ENCODE measurements at places on chromosomes 13 and 19. TPM values are rescaled to one million over a fixed set of nuclear protein-coding genes. Genes with fewer than 3 reads are reported as not detected.

Gene ANKRD27
- 31.5 TPM for total RNA-seq

Gene CEACAM20
- not detected for total RNA-seq

Gene POU2F2
- total RNA-seq: under 0.01 TPM

Gene IZUMO4
- total RNA-seq: 2.4 TPM

Gene APC2
- 0.29 TPM for total RNA-seq

Gene ZNF358
- 26.1 TPM for total RNA-seq

Gene NOVA2
- not detected for total RNA-seq

- DNase-seq: no peak
These were observed 159.1 kb downstream of the LIG4 start for GRCh38 chr13:108056278-108056677.

GRCh38 chr13:33744589-33745369, 73.2 kb upstream of the RFC3 start:
- DNase-seq: no peak

DNA sequence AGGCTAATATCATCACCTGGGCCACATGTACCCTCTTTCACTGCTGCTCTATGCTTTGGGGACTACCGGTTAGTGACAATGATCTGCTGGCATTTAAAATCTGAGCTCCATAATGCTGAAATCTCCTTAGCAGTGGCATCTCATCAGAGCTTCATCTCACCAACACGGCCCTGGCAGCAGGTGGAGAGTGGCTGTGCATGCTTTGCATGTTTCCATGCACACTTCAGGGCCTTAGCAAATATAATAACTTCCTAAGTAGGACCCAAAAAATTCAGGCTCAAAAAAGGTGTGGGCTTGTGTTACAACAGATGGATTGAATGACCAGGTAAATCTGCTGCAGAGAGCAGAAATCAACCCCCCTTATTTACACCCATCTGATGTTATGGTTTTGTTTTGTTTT, 55.2 kb downstream of the ALOX5AP start:
- DNase-seq: no peak

DNA sequence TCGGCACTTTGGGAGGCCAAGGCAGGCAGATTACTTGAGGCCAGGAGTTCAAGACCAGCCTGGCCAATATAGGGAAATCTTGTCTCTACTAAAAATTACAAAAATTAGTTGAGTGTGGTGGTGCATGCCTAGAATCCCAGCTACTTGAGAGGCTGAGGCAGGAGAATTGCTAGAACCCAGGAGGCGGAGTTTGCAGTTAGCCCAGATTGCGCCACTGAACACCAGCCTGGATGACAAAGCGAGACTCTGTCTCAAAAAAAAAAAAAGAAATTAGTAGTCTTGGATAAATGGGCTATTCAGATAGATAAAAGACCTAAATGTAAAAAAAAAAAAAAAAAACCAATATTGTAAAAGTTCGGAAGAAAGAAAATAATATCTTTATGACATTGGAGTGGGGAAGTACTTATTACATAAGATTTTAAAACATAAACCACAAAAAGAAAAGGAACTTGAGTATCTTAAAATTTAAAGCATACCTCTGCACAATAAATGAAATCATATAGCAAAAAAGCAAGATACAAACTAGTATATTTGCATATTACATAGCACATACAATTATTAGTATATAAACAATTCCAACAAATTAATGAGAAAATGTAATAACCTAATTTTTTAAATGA, 26.7 kb upstream of the RNASEH2B start:
- DNase-seq: no peak

DNA sequence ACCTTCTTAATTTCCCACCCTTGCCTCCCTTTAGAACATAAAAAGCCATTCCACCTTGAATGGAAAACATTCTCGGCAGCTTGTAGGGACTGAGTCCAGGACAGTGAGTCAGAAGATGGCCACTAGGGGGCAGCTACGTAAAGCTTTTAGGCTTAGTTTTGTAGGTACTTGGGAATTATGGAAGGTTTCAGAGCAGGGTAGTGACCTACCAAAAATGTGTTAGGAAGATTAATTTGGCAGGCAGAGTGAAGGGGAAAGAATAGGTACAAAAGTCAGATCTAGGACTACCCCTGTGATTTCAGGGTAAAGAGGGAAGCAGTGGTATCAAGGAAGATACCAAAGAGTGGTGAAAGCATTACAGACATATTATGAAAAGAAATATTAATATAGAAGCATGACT, 198.4 kb downstream of the NDFIP2 start:
- no peak for DNase-seq

GRCh38 chr13:28299916-28300315, 161.6 kb downstream of the PAN3 start:
- no peak for DNase-seq

GRCh38 chr13:71320452-71320851, 546.6 kb downstream of the DACH1 start:
- DNase-seq: no peak

DNA sequence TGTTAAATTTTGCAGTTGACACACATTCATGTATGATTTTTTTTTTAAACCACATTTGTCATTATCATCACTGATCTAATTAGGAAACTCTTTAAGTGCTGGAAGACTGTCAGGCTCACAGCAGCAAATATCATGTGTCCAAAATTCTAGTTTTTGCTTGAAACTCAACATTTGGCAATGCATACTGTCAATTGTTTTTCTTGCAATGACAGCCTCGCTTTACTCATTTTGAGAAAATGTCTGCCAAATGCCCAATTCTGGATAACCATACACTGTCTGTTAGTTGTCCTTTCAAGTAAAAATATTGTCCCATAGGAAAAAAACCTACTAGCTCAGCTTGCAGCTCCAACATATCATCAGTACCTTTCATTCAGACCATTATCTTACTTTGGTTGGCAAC, 523.9 kb upstream of the ARGLU1 start:
- DNase-seq: no peak

- no peak for DNase-seq
These were observed 2483.3 kb downstream of the PCDH9 start for GRCh38 chr13:64746845-64747244.

GRCh38 chr13:90950160-90950559, 397.3 kb upstream of the MIR17HG start:
- no peak for DNase-seq

- DNase-seq: peak; percentile 26
These were observed 1.8 kb downstream of the ZNF460 start for GRCh38 chr19:57282011-57282643.

DNA sequence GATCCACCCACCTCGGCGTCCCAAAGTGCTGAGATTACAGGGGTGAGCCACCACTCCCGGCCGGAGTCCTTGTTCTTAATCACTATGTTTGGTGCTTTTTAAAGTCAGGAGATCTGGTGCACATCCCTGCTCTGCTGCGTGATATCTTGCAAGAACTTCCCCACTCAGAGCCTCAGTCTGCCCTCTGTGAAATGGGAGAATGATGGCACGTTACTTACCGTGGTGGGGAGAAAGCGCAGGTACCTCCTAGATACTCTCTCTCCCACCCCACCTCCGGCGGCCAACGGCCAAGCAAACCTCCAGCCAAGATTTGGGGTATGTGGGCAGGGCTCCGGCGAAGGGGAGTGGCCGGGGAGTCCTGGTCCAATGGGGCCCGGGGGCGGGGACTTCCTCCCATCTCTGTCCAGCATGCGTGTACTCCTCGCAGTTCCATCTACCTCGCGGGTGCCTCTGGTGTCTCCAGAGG, at the start of gene RYR1:
Gene RYR1 (plus strand): TSS at position 424 of the 466 bp plus-strand sequence. CDS start 139 bp downstream, outside the sequence.
- DNase-seq: peak; percentile 90

GRCh38 chr13:94813920-94814475, 101.7 kb upstream of the SOX21 start:
- no peak for DNase-seq

DNA sequence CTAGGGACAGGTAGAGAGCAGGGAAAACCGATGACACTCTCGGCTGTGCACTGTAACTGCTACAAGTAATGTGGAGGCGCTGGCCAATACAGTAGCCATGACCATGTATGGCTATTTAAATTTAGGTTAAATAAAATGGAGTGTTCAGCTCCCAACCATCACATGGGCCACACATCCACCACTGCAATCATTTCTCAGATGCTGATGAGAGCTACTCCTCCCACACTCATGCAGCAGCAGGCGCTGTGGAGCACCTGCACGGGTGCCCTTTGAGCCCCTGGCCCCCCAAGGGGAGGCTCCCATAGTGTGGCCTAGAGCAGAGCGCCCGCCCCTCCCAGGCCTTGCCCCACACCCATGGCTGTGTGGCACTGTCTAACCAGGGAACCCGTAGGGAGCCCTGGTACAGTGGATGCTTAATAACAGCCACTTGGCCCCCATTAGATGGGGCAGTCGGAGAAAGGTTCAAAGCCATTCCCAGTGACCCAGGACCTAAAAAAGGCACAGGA, 6.0 kb downstream of the ACP4 start:
- DNase-seq: peak; percentile 77

- no peak for DNase-seq
These were observed 273.4 kb downstream of the DCLK1 start for GRCh38 chr13:35857769-35858168.

- no peak for DNase-seq
These were observed 616.2 kb upstream of the SPRY2 start for GRCh38 chr13:80957019-80957655.

GRCh38 chr13:86445672-86446071, 646.5 kb upstream of the SLITRK6 start:
- DNase-seq: no peak

GRCh38 chr19:19524053-19524452, 4.7 kb upstream of the YJEFN3 start:
- DNase-seq: peak; percentile 76

DNA sequence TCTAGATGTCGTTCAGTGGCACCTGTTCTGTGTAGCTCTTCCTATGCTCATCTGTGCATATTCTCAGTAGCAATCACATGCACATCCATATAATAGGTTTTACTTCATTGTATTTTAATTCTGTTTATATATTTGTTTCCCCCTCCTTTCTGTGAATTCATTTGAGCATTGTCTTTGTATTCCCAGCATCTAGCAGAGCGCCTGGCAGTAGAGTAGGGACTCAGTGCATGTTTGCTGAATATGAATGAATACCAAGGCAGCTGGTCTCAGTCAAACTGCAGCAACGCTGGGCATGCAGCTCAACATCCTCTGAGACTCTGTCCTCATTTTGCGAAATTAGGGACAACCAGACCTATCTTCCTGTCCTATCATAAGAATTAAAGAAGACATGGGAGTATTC, 330.1 kb downstream of the SPRY2 start:
- no peak for DNase-seq

DNA sequence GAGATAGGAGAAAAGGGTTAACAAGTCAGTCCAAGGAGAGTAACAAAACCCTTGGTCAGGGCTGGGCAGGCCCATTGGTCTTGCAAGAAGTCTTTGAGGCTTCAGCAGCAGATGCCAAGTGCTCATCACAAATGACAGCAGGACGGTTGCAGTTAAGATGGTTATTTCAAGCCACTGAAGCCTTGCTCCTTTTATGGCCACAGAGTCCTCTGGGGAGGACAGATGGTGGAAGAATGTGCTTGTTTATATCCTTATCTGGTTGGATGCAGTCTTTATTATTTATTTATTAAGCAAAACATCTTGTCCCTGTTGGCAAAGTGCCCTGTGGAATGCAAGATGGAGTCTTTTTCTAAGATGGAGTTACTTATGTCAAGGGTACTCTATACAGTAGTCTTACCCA, 19.2 kb upstream of the ZNF331 start:
- no peak for DNase-seq

DNA sequence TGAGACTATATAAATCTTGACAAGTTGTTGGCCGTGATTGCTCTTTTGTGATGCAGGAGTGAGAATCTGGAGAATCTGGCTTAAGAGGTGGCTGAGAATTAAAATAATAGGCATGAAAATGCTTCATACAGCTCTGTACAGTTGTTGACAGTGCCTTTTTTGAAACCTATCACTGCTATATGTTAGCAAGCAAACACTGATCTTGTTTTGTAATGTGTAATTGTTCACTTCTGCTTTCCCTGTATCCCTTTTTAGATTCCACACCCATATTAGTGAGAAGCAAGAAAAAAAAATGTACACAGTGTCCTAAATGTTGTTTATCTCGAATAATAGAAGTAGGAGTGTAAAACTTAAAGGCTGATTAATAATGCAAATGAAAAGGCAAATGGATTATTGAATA, 31.1 kb downstream of the ITM2B start:
- no peak for DNase-seq

- DNase-seq: peak; percentile 94
These were observed 494.3 kb downstream of the COG6 start for GRCh38 chr13:40149611-40150274.

- no peak for DNase-seq
These were observed 1223.7 kb downstream of the PCDH17 start for GRCh38 chr13:58855283-58855682.

GRCh38 chr13:114166381-114167131, 12.5 kb upstream of the CFAP97D2 start:
- DNase-seq: peak; percentile 49

- DNase-seq: no peak
These were observed 3.0 kb upstream of the UPF1 start for GRCh38 chr19:18828786-18829185.

DNA sequence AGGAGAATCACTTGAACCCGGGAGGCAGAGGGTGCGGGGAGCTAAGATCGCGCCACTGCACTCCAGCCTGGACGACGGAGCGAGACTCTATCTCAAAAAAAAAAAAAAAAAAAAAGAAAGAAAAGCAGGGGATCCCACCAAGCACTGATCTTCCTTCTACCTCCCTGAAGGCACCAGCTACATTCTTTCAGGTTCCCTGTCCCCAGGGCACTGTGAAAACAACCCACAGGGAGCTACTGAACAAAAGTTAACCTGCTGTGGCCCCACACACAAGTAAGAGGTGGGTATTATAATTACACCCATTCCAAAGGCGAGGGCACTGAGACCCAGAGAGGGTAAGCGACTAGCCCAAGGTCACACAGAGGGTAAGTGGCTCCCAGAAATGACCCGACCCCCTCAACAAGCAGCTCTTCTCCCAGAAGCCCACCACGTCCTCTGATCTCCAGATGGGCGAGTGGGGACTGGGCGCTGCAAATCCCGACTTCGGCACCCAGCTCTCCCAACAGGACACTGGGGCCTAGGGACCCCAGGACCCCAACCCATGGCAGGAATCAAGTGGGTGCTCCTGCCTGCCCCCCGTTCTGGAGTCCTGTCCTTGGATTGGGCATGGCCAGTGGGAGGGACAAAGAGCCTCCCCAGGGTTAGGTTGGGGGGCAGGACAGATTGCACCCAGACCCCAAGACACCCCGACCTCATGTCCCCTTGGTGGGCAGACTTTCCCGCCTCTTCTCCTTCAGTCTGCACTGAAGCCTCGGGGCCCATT, 2.4 kb downstream of the LMNB2 start:
- peak; percentile 73 for DNase-seq
